ENCODE measurements at places on chromosomes 3 and 15.

DNA sequence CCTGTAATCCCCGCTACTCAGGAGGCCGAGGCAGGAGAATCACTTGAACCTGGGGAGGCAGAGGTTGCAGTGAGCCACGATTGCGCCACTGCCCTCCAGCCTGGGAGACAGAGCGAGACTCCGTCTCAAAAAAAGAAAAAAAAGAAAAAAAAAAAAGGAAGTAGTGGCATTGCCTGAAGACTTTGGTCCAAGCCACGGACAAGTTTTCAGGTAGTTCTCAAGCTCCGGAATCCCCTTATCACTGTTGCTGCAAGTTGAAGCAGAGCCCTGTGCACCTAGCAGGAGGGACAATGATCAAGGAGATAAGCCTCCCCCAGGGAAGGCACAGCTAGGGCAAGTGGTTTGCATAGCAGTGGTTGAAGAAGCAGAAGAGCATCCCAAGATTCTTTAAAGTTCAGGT is 97.6 kb downstream of the MEX3B start:
- DNase-seq = peak; percentile 37

DNA sequence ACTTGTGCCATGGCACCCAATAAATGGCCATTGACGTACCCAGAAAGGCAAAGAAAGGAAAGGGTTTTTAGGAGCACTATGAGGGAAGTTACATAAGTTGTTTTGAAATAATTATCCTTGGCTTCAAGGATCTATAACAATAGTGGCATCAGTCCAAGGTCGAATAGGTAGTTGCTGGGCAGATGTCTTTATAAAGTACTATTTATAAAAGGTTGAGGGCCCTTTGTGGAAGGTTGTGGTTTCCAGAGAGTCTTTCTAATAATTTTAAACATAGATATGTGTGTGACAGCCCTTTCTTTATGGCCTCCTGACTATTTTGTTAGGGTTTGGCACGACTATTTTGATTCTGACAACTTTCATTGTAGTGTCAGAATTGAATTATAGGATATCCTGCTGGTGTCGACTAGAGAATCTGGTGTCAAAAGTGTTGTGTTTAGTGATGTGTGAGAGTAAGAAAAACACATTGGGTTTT is 260.5 kb downstream of the PYDC2 start:
- no peak for DNase-seq

- no peak for DNase-seq
Observed at GRCh38 chr15:84991014-84991712, 9.5 kb downstream of the PDE8A start.

DNA sequence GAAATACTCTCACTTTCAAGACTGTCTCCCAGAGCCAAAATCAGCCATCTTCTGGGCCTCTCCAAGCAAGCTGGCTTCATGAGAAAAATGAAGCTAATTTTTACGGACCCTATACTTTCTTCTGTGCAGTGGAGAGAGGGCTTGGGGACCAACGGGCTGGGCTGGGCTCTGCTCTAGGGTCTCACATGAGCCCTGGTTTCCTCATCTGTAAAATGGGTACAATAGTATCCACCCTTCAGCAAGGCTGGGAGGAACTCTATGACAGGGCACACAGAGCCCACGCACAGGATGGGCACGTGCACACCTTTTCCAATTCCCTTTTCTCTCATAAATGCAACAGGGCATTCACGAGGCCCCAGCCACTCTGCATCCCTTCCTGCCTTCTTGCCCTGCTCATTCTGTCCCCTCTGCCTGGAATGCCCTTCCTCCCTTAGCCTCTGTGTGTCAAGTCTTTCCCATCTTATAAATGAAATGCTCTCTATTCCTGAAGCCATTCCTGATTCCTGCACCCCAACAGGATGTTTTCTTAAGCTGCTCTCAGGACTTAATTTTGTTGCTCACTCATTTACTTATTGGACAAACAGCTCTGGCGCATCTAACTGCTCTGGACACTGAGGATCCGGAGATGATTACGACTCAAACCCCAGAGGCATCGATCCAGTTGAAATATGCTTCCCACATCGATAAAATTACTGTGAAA is 32.9 kb upstream of the SEC13 start:
- DNase-seq = no peak

- no peak for DNase-seq
Observed at GRCh38 chr15:32060706-32061105, 30.4 kb downstream of the CHRNA7 start.

DNA sequence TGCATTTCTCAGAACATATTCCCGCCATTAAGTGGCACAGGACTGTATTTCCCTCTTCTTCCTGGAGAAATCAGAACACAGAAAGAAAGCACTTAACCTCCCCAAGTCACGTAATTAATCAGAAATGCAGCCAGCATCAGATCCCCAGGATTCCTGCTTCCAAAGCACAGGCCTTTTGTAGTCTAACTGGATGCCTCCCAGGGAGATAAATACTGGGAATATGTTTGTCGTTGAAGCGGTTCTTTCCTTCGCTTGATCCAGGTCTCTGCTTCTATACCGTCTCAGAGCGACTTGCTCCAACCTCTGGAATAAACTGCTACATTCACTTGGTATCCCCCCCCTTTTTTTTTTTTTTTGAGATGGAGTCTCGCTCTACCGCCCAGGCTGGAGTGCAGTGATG is 198.6 kb downstream of the KBTBD8 start:
- no peak for DNase-seq

DNA sequence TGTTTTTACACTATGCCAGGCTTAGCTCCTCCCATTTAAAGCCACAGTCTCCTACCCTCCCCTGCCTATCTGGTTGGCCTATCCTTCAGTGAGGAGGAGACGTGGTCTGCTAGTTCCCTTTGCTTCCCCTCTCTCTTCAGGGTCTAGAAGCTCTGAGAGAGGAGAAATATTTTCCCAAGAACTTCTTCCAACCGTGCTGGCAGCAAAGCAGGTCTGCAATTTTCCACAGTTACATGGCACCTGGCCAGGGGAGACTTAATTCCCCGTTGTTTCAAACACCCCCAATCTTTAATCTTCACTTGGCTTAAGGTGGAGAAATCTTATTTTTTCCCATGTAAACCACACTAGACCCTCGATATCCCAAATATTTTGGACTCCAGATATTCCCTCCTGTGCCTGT is 149.5 kb upstream of the MCTP2 start:
- DNase-seq = no peak

- no peak for DNase-seq
Observed at GRCh38 chr15:53034767-53035245, 244.7 kb upstream of the ONECUT1 start.

- DNase-seq = no peak
Observed at GRCh38 chr15:71518661-71519060, 291.7 kb upstream of the NR2E3 start.
